BE2C (cell line): ENCODE measurements at places on chromosomes 11 and 22.

- peak; percentile 38 for DNase-seq
Observed at GRCh38 chr22:33209930-33210784, 152.0 kb upstream of the SYN3 start.

DNA sequence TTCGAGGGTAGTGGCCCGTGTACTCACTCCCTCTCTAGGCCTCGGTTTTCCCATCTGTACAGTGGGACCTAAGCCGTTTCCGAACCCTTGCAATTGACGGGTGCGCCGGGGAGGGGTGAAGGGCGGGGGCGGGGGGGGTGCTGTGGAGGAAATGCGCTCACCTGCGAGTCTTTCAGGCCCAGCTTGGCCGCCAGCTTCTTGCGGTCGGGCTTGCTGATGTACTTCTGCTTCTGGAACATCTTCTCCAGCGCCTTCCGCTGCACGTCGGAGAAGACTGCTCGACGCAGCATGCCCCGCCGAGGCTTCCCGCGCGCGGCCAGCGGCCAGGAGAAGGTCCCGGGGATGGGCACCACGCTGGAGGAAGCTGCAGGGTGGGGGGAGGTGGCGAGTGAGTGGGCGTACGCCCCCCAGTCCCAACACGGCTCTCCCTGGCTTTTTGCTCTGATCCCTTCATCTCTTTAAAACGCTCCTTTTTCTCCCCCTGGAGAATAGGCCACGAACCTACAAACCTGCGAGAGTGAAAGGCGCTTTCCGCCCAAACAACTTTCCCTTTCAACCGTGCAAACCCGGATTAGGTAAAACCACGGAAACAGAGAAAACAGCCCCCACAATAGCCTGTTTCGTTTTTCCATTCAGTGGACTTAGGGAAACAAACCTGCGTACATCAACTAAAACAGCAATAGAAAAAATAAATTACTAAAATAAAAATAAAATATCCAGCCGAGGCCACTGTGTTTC lies 3.2 kb downstream of the DBX1 start:
- no peak for DNase-seq

DNA sequence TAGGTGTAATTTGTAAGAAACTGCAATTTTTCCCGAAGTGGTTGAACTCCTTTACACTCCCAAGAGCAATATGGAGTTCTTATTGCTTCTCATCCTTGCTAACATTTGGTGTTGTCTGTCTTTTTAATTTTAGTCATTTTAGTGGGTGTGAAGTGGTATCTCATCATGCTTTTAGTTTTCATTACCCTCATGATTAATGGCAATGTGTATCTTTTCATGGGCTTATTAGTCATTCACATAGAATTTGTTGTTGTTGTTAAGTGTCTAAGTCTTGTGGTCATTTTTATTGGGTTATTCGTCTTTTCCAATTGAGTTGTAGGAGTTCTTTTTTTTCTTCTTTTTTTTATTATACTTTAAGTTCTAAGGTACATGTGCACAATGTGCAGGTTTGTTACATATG lies 238.3 kb upstream of the SESN3 start:
- DNase-seq: no peak

- no peak for DNase-seq
Observed at GRCh38 chr11:34619062-34619516, 1.8 kb upstream of the EHF start.

- DNase-seq: no peak
Observed at GRCh38 chr22:25802018-25802417, 60.0 kb downstream of the MYO18B start.

DNA sequence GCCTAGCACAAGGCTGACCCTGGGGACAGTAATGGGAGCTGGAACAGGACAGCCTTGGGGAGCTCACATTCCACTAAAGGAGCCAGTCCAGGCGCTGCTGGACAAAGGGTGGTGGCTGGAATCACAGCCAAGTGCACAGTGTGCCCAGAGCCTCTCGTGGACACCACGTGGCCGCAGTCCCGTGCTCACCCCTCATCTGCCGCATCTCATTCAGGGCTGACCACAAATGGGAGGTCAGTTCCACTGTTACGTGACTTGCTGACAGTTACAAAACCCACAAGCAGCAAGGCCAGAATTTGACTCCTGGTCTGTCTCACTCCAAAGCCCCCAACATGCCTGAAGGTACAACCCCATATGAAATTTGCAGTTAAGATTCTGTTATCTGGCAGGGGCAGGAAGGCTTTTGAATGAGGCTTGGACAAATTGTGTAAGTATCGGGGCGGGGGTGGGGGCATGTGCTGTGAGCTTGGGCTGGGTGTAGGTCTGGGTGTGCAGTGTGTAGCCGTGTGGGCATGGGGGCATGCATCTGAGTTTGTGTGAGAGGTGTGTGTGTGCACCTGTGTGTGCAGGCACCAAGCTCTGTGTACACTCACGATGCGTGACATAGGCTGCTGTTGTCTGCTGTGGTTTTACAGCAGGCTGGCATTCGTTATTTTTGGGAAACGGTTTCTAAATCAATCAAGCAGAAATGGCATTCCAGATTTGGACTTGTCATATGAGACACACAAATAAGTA lies 301.7 kb downstream of the BRD1 start:
- no peak for DNase-seq

GRCh38 chr11:74638869-74639268 lies 46.5 kb downstream of the POLD3 start:
- no peak for DNase-seq

DNA sequence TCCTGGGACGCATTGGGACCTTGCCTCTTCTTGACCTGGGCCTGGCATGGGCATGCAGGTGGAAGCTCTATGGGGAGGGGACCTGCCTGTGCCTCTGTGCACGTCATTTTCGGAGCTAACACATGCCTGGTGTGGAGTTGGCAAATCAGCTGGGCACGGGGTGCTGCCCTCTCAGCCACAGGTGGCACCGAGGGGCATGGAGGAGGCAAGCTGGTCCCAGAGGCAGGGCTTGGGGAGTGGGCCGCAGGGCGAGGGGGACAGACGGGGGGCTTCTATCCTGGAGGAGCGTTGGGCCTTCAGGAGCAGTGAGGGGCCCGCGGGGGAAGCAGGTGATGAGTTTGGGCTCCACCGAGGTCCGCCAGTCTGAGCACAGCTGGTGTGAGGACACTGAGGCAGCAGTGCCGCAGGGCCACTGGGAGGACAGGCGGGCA lies 362.0 kb downstream of the TBC1D22A start:
- no peak for DNase-seq

DNA sequence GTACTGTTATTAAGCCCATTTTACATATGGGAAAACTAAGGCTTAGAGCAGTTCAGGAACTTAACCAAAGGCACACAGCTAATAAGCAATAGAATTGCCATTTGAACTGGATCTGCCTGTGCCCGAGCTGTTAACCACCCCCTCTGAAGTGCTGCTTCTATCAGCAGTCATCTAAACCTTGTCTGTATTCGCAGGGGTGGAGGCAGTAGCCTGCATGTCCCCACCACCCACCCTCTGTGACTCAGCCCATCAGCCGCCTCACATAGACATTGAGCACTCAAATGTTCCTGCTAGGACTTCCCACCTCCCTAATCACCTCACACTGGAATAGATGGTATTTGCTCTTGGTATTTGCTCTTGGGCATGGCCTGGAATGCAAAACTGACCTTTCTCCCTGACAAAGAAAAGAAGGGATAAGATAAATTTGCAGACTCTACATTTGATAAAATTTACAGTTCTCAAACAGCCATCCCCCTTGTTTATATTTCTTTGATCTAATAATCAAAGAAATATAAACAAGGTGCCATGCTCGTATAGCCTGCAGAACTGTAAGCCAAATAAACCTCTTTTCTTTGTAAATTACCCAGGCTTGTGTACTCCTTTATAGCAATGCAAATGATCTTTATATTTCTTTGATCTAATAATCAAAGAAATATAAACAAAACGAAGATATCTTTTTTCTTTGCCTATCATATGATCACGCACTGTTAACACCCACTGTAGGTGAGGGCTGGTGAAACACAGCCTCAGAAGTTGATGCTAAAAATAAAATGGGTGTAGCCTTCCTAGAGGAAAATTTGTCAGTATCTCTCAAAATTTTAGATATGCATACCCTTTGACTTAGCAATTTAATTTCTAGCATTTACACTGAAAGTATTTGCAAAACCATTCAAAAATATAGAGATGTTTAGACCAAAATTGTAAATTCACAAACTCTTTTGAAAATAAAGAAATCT lies 15.9 kb downstream of the DKK3 start:
- no peak for DNase-seq

DNA sequence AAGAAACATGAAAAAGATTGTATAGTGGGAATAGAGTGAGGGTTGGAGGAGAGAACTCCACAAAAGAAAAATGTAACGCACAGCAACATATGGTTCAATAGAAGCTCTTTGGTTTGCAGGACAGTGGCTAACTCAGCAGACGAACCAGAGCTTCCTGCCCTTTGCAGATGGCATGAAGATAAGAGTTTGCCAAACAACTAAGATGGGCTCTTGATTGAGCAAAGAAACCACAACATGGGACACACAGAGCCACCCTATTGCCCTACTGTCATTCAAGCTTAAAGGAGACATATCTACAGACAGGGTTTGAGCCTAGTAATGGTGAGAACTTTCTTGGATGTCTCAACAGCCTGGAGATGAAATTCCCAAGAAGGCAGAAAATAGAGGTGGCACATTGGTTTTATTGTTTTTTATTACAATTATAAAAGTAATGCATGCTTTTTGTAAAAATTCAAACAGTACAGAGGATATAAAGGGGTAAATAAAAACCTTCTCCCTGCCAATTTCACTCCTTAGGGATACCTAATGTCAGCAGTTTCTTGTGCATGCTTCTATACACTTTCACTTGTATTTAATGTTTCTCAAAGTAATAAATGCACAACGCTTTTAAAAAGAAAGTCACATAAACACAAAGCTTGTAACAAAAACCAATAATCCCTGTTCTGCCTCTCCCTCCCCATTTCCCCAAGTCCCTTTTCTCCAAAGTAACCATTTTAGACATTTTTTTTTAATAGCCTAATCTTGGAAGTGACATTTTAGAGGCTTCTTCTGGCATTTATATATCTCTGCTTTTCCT lies 63.7 kb downstream of the COPB1 start:
- DNase-seq: no peak

DNA sequence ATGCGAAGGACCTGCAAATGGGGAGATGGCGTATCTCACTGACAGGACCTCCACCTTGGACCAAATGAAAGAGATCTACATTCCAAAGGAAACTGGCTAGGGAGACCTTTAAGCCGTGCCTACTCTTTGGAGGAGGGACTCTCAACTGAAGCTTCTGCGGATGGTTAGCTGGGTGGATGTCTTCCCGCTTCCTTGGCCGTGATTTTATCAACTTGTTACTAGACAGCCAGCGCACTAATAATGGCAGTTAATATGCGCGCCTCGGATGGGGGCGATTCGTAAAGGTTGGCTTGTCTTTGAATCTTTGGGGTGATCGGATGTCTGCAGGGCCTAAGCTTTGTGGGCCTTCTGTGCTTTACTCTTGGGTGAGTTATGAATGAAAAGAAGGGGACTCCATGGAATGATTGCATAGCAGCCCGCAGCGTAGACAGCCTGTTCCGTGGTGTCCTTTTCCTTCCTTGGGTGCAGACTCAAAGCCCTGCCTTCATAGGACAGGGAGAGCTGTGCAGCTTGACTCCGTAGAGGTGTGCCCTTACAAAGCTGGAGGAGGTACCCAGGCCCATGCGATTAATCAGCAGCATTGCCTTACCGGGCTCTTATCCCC lies 1.5 kb downstream of the ZNRF3 start:
- no peak for DNase-seq

DNA sequence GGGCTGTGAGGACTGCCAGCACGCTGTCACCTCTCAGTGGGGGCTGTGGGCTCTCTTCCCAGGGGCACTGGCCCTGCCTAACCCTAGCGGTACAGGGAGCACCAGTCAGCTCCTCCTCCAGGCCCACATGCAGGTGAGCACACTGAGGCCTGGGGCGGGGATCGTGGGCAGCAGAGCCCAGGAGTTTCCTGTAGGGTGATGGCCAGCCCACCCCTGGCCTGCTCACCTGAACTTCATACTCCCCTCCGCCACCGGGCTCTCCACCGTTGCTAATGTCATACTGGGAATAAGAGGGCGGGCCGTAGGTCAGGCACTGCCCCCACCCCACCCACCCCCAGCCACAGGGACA lies 10.0 kb upstream of the TREH start:
- DNase-seq: no peak

DNA sequence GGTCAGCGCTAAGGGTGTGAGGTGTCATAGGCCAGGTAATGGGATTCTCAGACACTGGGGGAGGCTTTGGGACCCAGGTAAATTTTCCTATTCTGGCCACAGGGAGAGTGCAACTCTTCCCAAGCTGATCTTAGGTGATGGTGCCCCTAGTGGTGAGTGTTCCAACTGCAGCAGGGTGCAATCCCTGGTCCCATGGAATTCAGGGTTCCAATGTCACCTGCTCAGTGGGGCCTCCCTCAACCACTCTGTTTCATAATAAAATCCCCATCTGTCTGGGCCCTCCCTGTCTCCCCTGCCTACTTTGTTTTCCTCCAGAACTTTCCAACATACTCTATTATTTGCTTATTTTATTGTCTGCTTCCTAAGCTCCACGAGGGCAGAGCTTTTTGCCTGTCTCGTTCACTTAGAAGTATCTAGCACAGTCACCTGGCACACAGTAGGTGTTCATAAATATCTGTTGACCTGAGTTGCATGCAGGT lies 2.9 kb upstream of the SGSM1 start:
- DNase-seq: peak; percentile 73

DNA sequence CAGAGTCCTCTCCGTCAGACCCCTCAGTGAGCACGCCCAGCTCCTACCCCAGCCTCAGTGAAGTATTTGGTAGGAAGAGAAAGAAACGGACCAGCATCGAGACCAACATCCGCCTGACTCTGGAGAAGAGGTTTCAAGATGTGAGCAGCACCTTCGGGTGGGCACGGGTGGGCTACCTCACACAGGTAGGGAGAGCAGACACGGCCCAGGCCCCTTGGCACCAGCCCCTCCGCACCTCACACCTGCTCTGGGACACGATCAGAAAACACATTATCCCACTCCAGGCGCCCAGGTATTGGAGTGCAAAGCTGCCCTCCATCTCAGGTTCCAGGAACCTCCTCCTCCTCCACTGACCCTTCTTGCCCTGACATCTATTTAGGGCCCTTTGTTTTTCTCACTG lies 17.6 kb upstream of the TLCD5 start:
- no peak for DNase-seq

DNA sequence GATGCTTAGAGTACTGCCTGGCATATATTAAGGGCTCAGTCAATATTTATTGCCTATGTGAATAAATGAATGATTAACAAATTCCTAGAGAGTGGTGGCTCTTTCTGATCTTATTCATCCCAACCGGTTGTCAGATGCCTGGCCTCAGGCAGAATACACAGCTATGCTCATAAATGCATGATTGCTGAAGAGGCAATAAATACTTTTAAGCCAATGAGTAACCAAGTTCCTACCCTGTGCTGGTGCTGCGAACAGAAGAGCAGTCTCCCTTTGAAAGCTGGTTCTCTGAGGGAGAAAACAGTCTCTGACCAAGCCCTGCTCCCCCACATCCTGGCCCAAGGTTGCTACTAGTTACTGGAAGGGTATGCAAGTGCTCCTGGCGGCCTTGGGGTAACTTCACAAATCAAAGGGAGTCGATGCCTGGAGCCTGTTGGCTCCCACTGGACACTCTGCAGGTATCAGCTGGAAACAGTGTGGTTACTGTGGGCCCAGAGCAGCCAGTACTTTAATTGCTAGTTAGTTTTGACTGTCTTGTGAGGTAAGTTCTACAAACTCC lies 2.8 kb downstream of the USH1C start:
- no peak for DNase-seq
